ENCODE measurements at places on chromosomes 4 and X.
A peak's percentile ranks its signal among the peaks of the same experiment; 100 is the strongest.

GRCh38 chr4:95186666-95187065, 362.1 kb downstream of the UNC5C start:
- DNase-seq = no peak

GRCh38 chr4:158873795-158874401, 105.1 kb downstream of the FNIP2 start:
- no peak for DNase-seq

GRCh38 chrX:67734111-67734753, 190.4 kb downstream of the AR start:
- DNase-seq = no peak

DNA sequence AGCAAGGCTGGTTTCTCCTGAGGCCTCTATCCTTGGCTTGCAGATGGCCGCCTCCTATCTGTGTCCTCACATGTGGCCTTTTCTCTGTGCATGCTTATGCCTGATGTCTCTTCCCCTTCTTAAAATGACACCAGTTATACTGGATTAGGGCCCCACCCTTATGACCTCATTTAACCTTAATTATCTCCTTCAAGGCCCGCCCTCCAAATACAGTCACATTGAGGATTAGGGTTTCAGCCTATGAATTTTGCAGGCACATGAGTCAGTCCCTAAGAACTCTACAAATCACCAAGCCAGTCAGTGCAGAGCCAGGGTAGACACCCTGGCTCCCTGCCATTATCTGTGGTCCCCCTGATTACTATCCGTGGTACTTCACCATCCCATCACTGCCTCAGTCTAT, 51.6 kb downstream of the MAML3 start:
- no peak for DNase-seq

DNA sequence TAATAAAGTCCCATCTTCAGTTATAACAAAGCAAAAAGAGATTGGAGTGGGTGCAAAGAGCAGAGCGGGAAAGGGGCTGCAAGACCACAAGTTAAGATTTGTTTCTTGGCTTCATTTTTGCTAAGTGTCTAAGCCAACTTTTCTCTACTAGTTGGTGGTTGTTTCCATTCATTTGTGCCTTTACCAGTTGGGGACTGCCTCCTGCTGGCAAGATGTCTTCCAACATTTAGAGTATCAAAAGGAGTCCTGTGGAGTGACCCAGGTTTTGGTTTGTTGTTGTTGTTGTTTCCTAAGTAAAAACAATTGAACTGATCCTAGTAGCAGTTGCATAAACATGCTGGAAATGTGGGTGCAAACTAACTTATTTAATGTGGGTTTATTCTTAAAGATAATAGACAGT, 121.1 kb downstream of the SPATA18 start:
- no peak for DNase-seq

- DNase-seq = no peak
These were observed 1.3 kb downstream of the TCEAL8 start for GRCh38 chrX:103253608-103254007.

GRCh38 chr4:801436-802124, 24.3 kb downstream of the CPLX1 start:
- no peak for DNase-seq

- DNase-seq = peak; percentile 65
These were observed 52.5 kb upstream of the ANTXR2 start for GRCh38 chr4:80125252-80126177.

DNA sequence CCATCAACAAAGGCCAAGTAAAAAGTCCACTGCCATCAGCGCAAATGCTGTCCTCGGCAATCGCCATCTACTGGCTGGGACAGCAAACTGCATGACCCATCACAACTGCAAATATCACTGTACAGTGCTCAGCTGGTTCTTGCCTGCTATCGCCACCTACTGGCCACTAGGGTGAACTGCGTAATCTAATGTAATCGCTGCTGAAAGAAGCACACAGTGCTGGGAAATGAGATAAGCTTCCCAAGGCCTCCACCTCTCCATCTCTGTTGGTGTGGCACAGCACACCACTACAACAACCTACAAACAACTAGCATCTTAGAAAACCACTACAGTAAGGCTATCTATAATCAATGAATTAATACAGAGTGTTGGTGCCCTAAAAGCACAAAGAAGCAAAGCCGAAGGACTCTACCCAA, 298.3 kb downstream of the TEX13A start:
- peak; percentile 71 for DNase-seq

GRCh38 chrX:15761564-15762191, 23.6 kb downstream of the CA5B start:
- peak; percentile 52 for DNase-seq

- DNase-seq = no peak
These were observed 105.1 kb upstream of the GRPR start for GRCh38 chrX:16018291-16018690.

- no peak for DNase-seq
These were observed 218.3 kb downstream of the SOWAHB start for GRCh38 chr4:76679691-76680090.

DNA sequence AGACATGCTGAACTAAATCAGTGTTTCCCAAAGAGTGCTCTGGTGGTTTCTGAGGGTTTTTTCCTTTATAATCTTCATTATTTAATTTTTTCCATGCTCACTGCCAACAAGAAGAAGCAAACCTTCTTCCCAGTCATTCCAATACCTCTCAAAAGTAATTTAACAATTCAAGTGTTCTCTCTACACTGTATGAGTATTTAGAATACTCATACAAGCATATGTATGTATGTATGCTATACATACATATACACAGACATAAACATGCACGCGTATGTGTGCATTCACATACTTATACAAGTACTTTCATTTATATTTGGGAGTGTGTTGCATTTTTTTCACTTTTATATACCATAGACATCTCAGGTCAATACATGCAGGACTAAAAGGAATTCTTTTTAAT, 54.3 kb upstream of the TXK start:
- no peak for DNase-seq

GRCh38 chr4:132763465-132763864, 385.6 kb upstream of the PCDH10 start:
- no peak for DNase-seq
